ENCODE measurements at places on chromosomes 5 and 9.

GRCh38 chr9:8940650-8941049 is 1141.1 kb upstream of the DMAC1 start:
- DNase-seq: no peak

DNA sequence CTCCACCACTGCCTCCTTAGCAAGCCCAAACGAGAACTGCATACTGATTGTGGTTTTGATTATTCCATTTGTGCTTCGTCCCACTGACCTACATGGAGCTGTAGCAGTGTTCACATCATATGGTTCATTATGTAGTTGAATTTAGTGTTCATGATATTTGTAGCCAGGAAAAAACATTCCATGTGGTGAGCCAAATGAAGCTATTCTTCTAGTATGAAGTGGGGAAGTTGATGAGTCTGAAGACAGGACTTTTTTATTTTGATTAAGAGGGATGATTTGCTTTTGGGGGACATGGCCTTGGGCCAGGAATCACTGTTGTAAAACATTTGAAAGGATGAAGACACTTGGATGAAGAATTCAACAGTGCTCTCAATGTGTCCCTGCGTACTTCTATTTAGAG is 192.9 kb upstream of the SLC27A6 start:
- no peak for DNase-seq

- DNase-seq: no peak
Observed at GRCh38 chr9:106486685-106487084, 376.3 kb upstream of the ZNF462 start.

DNA sequence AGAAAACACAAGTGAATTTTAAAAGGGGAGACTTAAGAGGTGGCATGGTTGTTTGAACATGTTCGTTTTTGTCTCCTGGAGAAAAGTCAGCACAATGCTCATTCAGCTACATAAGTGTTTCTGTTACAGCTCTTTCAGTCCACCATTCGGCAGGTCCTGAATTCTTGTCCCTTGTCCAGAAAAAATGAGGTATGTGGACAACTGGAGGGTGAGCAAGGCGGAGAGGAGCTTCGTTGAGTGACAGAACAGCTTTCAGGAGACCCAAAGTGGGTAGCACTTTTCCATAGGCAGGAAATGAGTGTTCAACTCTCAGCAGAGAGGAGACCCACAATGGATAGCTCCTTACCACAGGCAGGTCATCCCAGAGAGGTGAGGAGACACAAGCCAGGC is 4.9 kb downstream of the PDCD1LG2 start:
- no peak for DNase-seq

- DNase-seq: no peak
Observed at GRCh38 chr5:149063017-149063687, at the start of gene SH3TC2. Gene SH3TC2 (minus strand): TSS chr5:149063062. CDS start chr5:149063022, 40 bp downstream.
